ENCODE measurements at places on chromosomes 13 and 19.
A peak's percentile ranks its signal among the peaks of the same experiment; 100 is the strongest.

- peak; percentile 80 for DNase-seq
Observed at GRCh38 chr13:101739382-101740178, 287.1 kb downstream of the ITGBL1 start.

GRCh38 chr19:28388988-28389387, 824.0 kb downstream of the UQCRFS1 start:
- no peak for DNase-seq

DNA sequence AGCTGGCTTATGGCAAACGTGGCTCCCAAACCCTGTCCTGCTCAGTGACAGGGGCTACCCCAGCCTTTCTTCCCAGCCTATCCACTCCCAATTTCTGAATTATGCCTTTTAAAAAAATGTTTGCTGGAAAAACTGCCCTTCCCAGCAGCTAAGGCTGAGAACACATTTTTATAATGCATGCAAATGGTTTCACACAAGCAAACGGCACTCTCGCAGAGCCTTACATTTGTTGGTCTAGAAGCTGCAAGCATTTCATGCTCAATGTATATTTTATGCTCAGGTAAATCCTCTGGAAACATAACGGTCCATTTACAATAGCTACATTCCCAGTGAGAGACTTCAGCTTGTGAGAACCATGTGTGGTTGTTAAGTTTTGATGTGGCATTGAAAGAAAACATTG, 61.4 kb downstream of the SLC7A1 start:
- DNase-seq, result no peak

DNA sequence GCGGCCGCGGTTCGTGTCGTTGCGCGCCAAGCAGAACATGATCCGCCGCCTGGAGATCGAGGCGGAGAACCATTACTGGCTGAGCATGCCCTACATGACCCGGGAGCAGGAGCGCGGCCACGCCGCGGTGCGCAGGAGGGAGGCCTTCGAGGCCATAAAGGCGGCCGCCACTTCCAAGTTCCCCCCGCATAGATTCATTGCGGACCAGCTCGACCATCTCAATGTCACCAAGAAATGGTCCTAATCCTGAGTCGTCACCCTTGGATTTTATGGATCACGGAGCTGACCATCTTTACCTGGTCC, 475 bp downstream of the MRPL57 start:
- no peak for DNase-seq
